ENCODE measurements at places on chromosomes 16 and 17.

DNA sequence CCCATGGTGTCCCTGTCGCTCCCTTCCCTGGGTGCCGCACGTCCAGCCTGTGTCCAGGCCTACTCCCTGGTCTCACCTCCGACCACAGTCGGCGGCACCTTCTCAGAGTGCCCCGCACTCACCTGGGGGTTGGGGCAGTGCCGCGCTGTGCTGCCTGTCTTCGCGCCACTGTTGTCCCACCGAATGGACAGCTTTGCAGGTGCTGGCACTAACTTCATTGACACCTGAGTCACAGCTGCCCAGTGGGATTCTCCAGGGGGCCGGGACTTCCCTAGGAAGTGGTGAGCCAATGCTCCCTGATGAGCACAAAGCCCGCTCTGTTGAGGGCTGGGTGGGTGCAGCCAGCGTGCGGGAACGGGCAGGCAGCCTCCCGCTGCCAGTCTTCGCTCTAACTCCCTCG is 24.3 kb upstream of the DBNDD1 start:
- no peak for DNase-seq

- no peak for DNase-seq
Measured at GRCh38 chr16:30445149-30445407, 596 bp downstream of the SEPHS2 start.

- DNase-seq = no peak
Measured at GRCh38 chr17:64126918-64127317, 3.0 kb downstream of the ERN1 start.

DNA sequence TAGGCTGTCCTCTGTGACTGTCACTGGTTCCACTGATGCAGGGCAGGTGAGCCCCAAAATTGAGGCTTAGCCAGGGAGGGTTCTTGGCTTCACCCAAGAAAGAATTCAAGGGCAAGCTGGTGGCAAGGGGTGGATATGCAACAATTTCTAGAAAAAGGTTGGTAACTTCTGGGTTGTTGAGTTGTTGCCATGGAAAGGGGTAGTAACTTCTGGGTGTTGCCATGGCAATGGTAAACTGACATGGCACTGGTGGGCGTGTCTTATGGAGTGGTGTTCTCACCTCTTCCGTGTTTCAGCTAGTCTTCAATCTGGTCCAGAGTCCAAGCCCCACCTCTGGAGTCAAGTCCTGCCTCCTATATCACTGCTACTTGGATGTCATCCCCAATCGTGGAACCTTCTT is 9.5 kb upstream of the GUCY2D start:
- DNase-seq = no peak
